ENCODE measurements at places on chromosomes 6 and 20.

DNA sequence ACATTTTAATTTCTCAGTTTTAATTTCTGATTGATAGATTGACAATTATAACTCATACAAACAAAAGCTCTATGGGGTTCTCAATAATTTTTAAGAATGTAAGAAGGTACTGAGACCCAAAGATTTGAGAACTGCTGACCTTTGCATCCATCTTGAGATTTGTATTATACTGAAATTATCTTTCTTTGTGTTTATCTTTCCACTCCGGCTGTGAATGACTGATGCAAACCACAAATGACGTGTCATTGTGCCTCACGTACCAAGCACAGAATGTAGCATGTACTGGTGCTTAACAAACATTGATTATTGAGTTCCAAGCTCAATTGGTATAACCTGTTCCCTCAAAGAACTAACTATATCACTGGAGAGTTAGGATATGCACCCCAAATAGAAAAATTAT lies 152.1 kb upstream of the SMLR1 start:
- no peak for DNase-seq

DNA sequence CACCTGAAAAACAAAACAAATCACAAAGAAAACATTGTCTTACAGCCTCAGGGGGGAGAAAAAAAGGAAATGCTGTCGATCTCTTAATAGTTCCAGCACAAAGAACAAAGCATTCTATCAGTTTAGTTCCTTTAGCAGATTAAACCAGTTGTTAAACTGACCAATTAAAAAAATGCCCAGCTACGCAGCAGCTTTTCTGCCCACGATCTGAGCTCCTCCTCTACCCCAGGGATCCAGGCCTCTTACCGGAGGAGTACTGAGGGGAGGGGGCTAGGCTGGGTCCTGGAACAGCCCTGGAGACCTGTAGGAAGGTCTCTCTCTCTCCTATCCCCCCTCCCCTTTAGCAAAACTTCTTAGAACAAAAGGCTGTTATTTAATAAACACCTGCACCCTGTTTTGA lies 13.4 kb downstream of the PTK7 start:
- DNase-seq, result no peak

- DNase-seq, result no peak
Measured at GRCh38 chr6:44227148-44227793, 3.9 kb downstream of the SLC29A1 start.

DNA sequence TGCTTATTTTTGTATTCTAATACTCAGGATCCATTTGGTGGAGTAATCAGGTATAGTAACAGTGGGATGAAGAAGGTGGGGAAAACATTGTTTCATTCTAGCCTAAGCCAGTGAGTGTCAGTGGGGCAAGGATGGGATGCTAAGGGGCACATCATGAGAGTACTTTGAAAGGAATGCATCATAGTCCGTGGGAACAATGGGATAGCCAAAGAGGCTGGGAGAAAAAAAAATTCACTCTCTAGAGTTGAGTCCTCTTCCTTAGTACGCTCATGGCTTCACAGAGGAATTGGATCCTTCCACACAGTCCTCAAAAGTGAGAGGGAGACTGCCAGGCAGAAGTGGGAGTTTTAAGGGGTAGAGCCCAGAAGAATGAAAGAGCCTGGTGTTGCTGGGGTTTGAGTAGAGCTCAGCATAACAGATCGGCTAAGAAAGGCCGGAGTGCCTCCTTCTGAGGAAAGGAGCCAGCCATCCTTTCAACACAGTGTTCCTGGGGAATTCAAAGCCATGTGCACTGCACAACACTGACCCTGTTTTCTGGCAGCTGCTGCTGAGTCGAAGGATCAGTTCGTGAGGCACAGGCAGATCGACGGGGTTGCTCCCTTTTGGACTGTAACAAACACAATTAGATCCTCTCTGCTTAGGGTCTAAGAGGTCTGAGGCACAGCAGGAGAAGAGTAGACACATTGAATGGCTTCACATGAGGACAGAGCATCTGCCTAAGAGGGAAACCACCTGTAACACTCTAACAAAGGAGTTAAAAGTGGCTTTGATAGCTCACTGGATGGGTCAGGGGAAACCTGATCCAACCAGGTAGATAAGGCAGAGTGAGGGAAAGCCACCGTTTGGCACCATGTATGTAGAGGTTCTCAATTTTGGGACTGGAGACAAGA lies 61.2 kb downstream of the ELOVL5 start:
- no peak for DNase-seq

GRCh38 chr6:30766461-30767157 lies 22.3 kb upstream of the IER3 start:
- no peak for DNase-seq

GRCh38 chr20:6715401-6715941 lies 52.0 kb upstream of the BMP2 start:
- DNase-seq, result no peak

- no peak for DNase-seq
Measured at GRCh38 chr6:23445157-23445710, 680.8 kb upstream of the NRSN1 start.

GRCh38 chr6:31407699-31408098 lies 4.3 kb downstream of the MICA start:
- no peak for DNase-seq

GRCh38 chr6:151900256-151900655 lies 92.8 kb downstream of the ESR1 start:
- no peak for DNase-seq

Measured in GM10248 (cell line).